ENCODE measurements at places on chromosomes 7 and 10.

- DNase-seq, result peak; percentile 34
Measured at GRCh38 chr10:3754727-3755439, 30.1 kb downstream of the KLF6 start.

DNA sequence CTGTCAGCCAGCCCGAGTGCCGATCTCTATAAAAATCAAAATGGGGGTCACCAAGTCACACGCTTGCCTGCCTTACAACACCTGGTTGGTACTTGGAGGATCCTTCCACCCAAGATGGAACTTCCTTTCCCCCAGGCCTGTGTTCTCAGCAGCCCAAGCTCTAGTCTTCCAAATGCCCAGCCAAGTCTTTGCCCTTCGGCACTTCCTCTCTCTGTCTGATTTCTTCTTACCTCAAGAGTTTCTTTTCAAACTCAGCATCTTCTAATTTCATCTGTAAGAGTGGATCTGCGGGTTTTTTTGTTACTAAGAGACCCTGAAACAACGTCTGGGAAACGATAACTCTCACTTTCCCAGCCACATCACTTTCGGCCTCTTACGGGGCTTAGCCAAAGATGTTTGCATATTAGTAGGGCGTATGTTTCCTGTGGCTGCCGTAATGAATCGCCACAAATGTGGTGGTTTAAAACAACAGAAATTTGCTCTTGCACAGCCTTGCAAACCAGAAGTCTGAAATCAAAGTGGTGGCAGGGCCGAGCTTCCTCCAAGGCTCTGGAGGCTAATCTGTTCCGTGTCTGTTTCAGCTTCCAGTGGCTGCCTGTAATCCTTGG, 219.9 kb downstream of the TCF7L2 start:
- DNase-seq, result peak; percentile 21

DNA sequence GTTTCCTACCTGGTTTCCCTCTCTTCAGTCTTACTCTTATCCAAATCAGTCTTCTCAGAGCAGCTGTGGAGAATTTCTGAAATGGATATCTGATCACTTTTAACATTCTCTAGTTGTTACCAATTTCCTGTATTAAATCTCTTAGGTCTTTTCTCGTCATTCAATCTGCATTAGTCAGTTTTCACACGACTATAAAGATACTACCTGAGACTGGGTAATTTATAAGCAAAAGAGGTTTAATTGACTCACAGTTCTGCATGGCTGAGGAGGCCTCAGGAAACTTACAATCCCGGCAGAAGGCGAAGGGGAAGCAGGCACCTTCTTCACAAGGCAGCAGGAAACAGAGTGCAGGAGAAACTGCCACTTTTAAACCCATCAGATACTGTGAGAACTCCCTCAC, 444.8 kb downstream of the GATA3 start:
- DNase-seq, result no peak

- DNase-seq, result no peak
Measured at GRCh38 chr10:83233691-83234090, 905.6 kb upstream of the GHITM start.

GRCh38 chr7:128347647-128348097, 4.0 kb upstream of the RBM28 start:
- DNase-seq, result peak; percentile 70

DNA sequence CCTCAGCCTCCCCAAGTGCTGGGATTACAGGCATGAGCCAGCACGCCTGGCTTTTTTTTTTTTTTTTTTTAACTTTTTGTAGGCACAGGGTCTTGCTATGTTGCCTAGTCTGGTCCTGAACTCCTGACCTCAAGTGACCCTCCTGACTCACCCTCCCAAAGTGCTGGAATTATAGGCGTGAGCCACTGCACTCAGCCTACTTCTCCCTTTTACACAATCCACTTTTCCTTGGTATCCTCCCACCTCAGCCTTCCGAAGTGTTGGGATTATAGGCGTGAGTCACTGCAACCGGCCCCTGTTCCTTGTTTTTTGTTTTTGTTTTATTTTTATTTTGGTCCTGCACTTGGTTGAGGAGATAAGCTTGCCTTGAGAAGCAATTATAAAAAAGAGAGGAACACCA, 75.9 kb upstream of the KMT2C start:
- DNase-seq, result no peak

DNA sequence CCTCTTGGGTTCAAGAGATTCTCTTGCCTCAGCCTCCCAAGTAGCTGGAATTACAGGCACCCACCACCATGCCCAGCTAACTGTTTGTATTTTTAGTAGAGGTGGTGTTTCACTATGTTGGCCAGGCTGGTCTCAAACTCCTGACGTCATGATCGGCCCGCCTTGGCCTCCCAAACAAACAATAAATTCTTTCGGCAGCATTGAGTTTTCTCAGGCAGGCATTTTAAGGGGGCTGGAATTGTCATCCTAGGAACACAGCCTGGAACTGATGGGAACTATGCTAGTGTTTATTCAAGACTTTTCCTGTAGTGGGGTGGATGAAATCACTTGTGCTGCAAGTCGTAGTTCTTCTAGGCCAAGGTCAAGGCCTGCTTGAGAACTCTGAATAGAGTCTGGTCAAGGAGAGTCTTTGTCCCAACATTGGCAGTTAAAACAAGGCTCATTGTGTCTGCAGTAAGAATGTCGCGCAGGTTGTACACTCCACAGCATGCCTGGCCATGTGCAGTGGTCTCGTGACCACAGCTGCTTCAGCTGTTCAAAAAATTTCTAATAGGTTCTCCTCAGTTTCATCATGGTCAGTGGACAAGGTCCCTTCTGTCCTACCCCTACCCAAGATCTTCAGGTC, 92.8 kb downstream of the HECW1 start:
- DNase-seq, result no peak

DNA sequence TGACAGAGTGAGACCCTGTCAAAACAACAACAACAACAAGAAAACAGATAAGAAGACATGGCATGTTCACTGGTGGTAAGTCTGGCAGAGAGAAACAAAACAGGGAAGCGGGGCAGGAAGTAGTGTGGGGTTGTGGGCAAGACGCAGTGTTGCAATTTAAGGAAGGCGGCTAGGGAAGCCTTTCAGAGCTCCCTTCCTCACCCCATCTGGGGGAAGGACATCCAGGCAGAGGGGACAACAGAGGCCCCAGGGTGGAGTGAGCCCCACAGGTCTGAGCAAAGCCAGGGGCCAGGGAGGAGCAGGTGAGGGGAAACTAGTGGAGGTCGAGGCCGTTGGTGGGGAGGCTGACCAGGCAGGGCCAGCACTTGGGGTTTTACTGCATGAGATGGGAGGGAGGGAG, 16.8 kb downstream of the LAT2 start:
- DNase-seq, result no peak

- no peak for DNase-seq
Measured at GRCh38 chr10:92124020-92124419, 166.9 kb downstream of the CPEB3 start.

Data from activated CD4-positive, alpha-beta T cell treated with anti-CD3 and anti-CD28 coated beads for 48 hours (primary cell).